Stimulated activated CD8-positive, alpha-beta memory T cell treated with anti-CD3 and anti-CD28 coated beads, Interleukin-15, amount 100 ng/mL, for 4 hours (primary cell): ENCODE measurements at places on chromosomes 3 and 15.

- DNase-seq = no peak
Measured at GRCh38 chr3:162769564-162769963, 1273.0 kb downstream of the OTOL1 start.

DNA sequence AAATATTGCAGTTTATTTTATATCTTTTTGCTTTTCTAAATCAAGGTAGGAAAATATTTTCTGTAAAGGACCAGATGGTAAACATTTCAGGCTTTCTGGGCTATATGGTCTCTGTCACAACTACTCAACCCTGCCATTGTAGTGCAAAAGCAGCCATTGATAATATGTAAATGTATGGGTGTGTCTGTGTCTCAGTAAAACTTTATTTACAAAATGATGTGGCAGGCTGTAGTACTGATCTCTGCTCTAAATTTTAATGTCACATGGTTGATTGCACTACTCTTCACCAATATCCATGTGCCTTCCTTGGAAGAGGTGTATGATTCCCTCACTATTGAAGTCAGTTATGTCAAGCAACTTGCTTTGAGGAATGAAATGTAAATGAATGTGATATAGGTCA, 175.0 kb downstream of the GOLIM4 start:
- DNase-seq = no peak

DNA sequence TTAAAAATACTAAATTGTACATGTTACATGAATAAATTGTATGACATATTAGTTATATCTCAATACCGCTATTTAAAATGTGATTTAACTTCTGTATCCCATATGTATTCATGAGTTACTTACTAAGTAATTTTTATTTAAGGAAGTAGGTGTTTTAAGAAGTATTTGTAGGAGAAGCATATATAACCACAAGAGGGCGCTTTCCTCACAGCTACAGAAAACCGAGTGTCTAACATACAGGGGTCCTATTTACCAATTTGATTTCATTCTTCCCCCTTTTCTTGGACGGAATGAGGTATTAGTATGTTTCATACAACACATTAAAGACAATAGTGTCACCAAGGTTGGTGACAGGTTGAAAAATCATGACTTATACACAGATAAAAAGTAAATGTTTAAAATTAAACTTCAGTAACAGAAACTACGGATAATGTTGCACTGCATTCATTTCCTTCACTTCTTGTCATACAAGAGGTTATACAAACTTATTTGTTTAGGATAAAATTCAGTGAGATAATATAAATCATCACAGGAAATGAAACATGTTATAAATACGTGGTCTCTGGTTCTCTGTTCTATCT, 253.6 kb downstream of the MAGI1 start:
- DNase-seq = no peak

DNA sequence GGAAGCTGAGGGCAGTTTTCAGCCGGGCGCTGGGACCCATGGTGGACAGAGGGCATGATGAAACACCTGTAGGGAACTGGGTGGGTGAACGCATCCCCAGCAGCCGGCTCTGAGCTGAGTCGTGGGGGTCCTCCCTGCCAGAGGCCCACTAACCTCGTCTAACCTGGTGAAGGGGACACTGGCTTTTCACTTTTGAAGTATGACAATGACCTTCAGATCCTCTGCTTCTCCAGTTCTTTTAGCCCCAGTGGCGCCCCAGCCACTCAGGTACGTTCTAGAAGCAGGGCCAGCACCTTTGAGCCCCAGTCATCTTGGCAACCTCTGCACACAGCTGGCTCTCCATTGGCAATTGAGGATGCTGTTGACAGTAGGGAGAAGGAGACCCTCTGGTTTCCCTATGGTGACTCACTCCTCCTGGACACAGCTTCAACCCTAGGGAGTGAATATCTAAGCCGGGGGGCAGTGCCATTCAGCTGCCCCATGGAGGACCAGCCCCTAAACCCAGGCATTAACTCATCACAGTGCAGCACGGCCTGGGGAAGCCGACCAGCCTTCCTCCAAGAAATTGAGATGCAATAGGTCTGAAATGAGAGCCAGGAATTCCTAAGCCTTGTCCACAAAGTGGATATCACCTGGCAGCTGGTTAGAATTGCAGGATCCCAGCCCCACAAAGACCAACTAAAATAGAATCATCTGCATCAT, 46.1 kb downstream of the CMTM6 start:
- DNase-seq = no peak

- DNase-seq = no peak
Measured at GRCh38 chr3:141231952-141232823, 563 bp downstream of the PXYLP1 start.

DNA sequence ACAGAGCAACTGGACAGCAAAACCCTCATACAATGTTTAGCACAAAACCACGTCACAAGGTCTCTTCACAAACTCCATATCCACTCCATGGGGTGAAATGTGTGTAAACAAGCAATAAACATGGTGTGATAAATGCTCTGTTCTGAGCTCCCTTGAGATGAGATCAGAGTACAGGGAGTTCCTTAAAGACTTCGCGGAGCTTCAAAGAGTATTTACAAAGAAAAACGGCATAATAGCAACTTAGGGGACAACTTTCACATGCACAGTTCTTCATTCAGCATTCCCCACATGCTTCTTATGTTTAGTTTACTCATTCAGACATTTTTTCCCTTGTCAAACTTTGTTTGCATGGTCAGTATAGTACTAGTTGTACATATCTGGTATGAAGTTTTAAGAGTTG, 52.5 kb upstream of the SUCLG2 start:
- DNase-seq = no peak

DNA sequence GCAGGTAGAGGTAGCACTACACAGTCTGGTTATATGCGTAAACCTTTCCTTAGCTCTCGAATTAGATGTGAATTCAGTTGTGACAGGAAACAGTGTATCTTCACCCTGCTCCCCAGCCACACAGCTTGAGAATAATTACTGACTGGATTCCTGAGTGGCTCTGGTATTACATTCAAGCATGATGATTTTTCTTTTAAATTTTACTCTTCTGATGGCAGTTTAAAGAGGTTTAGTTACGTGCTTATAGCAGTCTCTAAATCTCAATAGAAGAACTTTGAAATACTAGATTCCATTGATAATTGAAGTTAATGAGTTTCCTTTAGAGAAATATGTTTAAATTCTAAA, 98.8 kb downstream of the FNDC3B start:
- no peak for DNase-seq

DNA sequence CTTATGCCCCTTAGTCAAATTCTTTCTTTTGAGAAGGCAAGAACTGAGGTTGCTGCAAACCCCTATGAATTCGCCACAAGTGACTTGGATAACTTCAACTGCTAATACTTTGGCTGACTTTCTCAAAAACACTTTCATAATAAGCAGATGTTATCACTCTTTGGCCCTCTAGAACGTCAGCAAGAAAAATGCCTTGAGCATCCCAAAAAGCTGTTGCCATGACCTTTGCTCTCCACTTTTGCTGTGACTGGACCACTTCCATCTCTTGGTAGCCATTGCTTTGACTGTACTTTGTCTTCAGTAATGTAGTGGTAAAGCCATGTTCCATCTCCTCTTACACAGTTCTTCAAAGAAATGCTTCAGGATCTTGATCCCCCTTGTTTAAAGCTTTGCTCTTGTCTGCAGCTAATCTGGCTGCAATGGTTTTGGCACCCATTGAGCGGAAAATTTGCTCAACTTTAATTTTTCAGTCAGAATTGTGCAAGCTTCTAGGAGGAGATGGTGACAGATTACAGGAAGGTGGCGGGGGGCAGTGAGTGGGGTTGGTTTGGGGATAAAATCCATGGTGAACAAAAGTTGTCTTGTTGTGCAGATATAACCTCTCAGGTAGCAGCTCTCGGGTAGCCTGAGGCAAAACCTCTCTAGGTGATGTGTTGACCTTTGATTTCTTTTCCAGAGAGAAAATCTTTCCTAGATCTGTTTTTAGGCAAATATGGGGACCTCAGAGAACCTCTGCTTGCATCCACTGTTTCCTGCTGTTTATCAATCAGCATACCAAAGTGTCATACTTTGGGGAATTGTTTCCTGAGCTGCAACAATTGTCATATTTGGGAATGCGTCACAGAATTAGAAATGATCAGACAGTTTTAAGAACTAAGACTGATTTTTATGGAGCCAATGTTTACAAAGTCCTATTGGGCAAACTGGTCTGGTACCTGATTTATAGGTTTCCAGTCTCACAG, 83.6 kb downstream of the CCR1 start:
- no peak for DNase-seq

DNA sequence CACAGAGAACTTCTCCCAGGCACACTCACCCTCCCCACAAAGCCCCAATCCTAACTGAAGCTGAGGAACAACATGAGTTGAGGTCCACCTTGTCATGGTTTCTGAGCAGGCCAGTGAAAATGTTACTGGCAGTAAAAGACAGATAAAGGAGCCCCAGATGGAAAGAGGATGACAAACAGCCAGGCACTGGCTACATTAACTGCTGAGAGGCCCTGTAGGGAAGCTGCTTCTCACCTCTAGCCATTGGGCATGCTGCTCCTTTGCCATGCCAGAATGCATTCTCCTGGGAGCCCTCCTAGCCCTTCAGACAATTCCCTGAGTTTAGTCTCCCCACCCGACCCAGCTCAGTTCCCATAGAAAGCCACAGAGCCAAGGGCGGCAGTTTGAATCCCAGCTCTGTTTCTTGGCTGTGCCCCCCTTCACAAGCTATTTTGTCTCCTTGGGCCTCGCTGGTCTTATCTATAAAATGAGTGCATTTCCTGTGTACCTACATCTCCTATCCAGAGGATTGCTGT, 60.5 kb downstream of the LMCD1 start:
- DNase-seq = no peak

DNA sequence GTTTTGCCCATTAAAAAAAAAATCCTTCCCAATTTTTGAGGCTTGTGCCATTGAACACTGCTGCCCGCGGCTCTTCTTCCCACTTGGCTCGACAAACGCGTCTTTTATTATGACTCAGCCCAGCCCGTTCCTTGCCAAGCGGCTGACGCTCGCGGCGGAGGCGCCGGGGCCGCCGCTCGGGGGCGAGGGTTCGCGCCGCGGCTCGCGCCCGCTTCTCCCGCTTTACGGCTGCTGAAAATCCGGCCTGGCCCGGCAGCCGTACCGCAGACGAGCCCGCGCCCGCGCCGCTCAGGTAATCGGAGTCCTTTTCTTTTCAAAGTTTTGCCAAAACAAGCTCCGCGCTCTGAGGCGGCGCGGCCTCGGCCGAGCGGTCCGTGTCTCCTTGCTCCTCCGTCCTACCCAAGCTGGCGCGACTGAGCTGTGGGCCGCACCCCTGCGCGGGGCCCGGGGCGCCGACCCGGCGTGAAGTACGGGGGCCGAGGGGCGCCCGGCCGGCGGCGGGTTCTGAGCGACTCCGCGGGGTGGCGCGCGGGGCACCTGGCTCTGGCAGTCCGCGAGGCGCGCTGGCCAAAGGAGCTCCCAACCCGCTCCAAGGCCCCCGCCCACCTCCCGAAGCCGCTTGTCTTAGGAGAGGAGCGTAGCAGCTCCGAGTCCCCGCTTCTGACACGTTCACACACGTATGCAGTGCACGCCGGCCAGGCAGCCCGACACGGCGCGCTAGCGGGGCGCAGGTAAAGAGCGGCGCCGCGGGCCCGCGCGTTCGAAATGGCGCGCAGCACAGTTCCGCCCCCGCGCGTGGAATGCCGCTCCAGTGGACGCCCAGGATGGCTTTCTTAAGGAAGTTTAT, 418.2 kb upstream of the NAALADL2 start:
- DNase-seq = peak; percentile 6

- DNase-seq = no peak
Measured at GRCh38 chr3:119211193-119211592, 29.5 kb downstream of the B4GALT4 start.

- no peak for DNase-seq
Measured at GRCh38 chr3:141680620-141681389, 57.3 kb upstream of the RNF7 start.

DNA sequence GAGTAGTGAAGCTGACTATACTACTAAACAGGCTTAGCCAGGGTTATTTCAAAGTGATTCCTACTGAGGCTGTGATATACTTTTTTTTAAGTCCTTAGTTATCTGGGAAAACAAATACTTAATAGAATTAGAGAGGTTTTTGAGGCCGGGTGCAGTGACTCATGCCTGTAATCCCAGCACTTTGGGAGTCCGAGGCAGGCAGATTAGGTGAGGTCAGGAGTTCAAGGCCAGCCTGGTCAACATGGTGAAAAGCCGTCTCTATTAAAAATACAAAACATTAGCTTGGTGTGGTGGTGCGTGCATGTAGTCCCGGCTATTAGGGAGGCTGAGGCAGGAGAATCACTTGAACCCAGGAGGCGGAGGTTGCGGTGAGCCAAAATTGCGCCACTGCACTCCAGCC, 34.2 kb downstream of the PRTG start:
- no peak for DNase-seq

DNA sequence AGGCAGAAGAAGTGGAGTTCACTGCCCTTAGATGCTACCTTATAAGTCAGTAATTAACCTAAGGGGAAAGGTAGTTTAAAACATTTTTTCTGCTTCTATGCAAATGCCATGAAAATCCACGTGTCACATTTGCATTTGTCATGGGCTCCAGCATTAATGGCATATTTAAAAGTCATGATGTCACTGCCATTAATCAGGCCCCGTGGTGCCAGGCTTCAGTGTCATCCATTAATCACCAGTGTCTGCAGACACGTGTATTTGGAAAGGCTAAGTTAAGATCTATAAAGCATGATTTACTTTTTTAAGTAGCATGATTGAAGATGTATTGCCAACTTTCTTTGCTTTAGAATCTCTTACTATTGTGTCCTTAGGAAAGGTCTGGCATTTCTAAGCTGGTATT, 857.8 kb downstream of the TUSC7 start:
- DNase-seq = no peak

- DNase-seq = no peak
Measured at GRCh38 chr3:65955792-65956477, 82.8 kb downstream of the MAGI1 start.

- DNase-seq = no peak
Measured at GRCh38 chr3:43181202-43181821, 75.4 kb upstream of the POMGNT2 start.

DNA sequence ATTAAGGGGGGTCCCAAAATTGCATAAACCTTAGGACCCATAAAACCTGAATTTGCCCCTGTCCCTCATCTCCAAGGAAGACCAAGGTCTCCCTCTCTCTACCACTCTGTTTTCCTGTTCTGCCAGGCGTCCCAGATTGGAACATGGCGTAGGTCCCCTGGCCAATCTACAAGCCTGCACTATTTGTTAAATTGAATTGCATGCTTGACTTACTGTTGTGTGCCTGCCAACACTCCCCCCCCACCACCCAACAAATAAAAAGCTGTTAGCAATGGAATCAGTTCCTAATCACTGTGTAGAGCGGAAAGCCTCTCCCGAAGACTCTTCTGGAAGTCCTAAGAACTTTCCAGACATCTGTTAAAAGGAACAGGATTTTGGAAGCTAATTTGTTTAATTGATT, 11.7 kb downstream of the CTXND1 start:
- DNase-seq = no peak

DNA sequence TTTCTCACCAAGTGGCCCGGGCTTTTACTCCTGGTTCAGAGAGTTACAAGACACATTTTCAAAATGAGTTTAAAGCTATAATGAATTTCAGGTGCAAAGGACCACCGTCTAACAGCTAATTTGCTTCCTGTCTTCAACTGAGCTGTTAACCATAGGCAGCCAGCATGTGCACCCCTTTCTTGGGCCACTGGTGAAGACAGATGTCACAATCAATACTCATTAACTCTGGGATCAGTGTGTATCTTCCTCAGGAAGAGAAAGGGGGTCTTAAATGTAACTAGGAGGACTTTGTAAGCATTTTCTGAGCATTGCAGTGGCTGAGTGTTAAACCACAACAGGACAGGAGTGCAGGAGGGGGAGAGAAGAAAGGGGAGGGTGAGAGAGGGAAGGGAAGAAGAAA, 750.7 kb upstream of the CFAP20DC start:
- no peak for DNase-seq
